ENCODE measurements at places on chromosomes 12 and 14. TPM values are rescaled to one million over a fixed set of nuclear protein-coding genes. Genes with fewer than 3 reads are reported as not detected.

GRCh38 chr14:76097547-76097946, 54.2 kb upstream of the GPATCH2L start:
- DNase-seq: no peak

GRCh38 chr14:45156067-45156466, 20.3 kb downstream of the FANCM start:
- DNase-seq: no peak

HCAR2 gene
- total RNA-seq: not detected

DNA sequence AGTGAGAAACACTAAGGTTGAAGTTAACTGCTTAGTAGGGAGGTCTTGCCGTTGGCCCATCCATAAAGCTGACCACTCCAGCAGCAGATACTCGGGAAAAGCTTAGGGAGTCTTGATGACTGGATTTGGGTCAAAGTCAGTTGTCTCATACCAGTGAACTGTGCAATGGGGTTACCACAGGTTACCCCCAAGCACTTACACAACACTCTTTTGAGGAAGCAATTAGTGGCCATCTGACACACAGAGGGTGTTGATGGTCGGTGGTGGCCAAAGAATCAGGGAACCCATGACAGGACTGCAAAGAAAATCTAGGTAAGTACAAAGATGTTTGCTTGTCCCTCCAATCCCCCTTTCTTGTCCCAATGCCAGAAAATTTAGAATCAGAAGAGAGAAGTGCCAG, 410.2 kb downstream of the APAF1 start:
- no peak for DNase-seq

LMNTD1 gene
- not detected for total RNA-seq

IRAK3 gene
- not detected for total RNA-seq

DNA sequence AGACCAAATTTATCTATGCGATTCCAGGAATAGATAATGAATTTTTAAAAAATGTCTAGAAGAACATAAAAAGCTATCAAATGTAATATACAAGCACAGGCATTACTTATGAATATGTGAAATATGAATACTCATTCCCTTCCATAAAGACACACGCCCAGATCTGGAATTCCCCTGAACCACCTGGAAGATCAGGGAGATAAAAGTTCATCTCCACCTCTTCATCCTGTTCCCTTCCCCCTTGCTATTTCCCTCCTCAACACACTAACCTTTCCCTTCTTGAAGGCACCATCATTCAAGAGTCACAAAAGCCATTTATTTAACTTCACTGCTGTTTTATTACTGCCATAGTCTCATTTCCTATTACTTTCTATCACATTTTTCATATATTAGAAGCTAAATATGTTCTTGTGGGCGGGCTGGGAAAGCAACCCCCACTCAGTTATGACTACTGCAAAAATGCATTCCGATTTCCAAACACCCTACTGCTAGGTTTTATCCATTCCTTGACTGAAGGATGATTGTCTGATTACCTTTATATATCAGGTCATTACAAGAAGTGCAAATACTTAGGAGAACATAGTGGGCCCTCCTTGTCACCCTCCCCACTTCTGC, 16.1 kb downstream of the FGD6 start:
- DNase-seq: peak; percentile 80

- peak; percentile 69 for DNase-seq
These were observed 98.5 kb upstream of the PLEKHA5 start for GRCh38 chr12:19031032-19031431.

GRCh38 chr14:75648066-75648838, 12.4 kb downstream of the ERG28 start:
- DNase-seq: peak; percentile 94
